ENCODE measurements at places on chromosomes 1 and 21.

- no peak for DNase-seq
These were observed 135.3 kb upstream of the EDN2 start for GRCh38 chr1:41619511-41620364.

DNA sequence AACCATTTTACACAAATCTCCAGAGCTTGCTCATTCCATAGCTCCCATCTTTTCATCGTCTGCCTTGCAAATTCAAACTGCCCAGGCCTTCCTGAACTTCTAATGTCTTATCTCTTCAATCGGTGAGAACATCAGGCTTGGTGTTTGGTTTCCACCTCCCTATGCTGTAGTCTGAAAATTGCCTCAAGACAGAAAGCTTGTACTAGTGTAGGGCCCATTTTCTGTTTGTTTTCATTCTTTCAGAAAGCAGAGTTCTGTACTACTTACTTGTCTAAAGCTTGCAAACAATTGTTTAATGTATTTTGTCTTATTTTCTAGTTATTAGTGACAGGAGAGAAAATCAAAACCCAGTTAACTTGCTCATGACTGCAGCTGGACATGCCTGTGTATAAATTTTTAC, 16.8 kb downstream of the HOOK1 start:
- no peak for DNase-seq

- DNase-seq, result no peak
These were observed 586 bp downstream of the CHI3L2 start for GRCh38 chr1:111227851-111228747.

DNA sequence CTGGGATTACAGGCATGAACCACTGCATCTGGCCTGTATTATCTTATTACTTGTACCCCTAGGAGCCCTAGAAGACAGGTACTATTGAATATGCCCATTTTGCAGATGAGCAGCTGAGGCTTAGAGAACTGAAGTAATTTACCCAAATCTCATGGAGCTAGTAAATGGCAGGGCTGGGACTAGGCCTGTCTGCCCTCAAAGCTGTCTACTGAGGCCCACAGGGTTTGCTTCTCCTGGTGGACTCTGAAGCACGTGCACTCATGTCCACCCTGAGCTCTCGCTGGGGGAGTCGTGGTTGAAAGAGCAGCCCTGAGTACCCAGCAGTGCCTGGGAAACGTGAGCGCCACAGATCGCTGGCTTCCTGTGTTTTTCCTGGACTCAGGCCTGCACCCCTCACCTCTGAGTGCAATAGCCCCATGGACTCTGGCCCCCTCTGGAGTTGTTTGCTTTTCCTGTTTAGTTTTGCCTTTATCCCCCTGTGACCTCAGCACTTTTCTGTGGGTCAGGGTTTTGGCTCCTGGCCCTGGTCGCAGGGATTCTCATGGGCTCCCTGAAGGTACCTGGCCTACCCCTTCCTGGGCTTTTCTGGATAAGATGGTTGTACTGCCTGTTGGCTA, 52.4 kb downstream of the ARHGEF10L start:
- no peak for DNase-seq

DNA sequence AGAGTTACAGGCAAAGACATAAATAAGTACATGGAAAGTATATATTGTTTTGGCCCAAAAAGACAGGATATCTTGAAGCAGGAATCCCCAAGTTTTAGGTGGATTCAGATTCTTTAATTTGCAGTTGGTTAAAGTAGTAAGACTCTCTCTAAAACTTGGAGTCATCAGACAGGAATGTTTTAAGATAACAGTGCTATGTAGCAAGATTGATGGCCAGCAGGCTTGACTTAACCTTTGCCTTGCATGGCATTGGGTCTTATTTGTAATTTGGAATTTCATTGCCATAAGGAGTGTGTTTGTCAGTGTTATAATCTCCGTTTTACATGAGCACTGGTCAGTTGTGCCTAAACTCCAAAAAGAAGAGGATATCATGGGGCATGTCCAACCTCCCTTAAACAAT, 727.6 kb upstream of the CHRM3 start:
- DNase-seq, result no peak

DNA sequence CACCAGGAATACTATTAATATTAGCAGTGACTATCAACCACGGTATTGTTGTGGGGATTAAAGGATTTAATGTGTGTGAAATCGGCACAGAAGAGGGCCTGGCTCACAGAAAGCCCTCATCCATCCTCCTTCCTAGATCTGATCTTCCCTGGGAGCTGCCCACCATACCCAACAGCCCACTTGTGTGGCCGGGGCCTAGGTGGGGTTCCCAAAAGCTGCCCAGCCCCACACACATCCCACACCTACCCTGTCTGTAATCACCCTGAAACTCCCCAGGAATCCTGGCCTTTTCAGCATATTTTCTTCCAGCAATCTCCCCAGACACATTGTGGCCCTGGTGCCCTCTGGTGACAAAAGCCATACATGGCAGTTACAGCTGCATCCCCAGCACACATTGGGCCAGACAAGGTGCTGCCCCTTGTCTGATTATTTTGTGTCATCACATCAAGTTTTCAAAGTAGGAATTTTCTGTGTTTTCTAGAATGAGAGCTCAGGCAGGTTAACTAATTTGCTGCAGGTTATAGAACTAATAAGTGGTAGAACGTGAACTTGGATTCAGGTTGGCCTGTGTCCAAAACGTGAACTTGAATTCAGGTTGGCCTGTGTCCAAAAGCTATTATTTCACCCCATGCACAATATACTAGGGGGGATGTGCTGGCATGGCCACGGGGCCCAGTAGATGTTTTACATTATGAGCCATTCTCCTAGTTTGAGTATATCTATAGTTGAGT, 5.3 kb upstream of the SLC6A9 start:
- peak; percentile 39 for DNase-seq

DNA sequence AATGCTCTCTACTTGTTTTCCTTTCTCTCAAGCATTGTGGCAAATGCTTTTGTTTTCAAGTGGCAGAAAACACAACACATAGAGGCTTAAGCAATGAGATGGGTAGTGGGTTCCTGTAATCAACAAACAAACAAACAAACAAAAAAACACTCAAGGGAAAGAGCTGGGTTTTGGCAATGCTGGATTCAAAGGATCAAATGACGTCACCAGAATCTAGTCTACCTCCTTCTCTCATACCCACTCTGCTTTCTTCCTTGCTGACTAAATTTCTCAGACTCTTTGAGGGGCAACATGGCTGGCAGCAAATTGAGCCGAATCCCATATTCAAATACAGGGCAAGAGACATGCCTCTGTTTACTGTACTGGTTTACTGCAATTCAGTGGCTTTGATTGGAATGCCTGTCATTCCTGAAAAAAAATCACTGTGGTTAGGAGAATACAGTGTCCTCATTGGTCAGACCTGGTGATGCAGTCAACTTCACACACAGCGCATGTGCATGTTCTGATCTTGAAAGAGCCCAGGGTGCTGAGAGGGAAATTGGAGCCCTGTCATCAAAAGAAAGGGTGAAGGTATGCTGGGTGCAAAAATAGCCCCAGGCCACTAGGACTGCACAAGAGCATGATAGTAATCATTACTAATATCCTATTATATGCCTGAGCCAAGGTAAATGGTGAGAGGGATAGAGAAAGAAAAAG, 356.2 kb downstream of the KCTD3 start:
- no peak for DNase-seq

DNA sequence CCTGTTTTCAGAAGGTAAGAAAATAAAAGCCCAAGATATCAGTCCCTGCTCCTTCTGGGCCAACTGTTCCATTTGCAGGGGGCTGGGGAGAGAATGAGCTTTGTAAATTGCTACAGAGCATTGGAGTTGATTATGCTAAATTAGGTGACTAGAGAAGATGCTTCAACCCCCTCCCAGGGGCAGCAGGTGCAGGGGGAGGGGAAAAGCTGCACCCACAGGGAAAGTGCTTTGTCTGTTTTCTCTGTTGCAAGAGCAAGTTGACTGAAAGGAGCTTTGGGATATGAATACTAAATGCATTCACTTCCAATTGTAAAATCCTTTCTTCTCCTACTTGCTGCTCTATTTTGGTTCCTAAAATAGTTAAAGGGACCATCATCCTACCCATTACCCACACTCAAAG, 16.5 kb upstream of the PIGM start:
- no peak for DNase-seq

DNA sequence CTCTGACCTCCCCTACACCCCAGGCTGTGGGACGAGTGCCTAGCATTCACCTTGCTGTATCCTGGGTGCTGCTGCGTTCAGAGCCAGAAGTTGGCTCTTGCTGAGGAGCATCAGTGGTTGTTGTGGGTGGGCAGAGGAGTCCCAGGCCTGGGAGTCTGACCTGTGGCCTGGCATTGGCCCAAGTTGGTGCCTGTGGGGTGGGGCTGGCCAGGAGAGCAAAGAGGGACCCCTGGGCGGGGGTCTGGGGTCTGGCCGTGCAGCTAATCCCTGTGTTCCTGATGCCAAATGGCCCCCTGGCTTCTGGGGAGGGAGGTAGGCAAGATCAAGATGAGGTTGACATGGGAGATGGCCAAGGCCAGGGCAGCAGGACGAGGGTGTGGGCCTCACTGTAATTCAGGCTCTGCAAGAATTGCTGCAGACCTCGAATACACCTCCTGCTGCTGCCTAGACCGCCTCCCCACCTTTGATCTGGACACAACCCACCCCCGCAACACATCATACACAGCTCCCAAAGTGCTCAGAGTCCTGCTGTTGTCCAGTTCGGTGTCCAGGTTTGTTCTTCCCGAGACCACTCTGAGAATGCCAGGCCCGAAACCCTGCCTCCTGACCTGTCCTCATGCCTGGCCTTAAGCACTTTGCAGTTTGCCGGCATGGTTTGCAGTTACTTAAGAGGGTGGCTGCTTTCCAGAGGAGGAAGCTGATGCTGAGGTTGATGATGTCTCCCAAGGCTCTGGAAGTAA, 28.7 kb downstream of the CDK18 start:
- DNase-seq, result no peak

GRCh38 chr1:162386292-162387225, 5.0 kb downstream of the C1orf226 start:
- no peak for DNase-seq

- no peak for DNase-seq
These were observed 39.4 kb upstream of the UHMK1 start for GRCh38 chr1:162458236-162458635.

DNA sequence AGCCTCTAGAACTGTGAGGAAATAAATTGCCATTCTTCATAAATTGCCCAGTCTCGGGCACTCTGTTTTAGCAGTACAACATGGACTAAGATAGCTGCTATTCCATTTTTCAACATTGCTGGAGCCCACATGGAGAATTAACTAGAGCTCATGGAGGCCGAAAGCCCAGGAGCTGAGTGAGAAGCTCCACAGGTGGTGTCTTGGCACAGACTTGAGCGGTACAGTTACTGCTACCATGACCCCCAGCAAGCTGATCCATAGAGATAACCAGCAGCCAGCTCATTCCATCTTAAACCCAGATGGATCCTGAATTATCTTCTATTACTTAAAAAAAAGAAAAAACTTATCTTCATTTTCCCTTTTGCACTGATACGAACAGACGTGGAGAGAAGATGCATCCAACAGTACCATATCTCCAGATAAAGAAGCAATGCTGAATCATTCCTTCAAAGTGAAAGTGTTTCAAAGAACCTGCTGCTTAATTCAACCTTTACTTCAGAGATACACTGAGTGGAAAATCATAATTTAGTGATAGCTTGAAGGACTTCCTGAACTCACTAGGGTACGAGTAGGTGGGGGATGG, 115.1 kb downstream of the SETD4 start:
- no peak for DNase-seq

GRCh38 chr1:59804301-59804700, 10.4 kb upstream of the HOOK1 start:
- no peak for DNase-seq

DNA sequence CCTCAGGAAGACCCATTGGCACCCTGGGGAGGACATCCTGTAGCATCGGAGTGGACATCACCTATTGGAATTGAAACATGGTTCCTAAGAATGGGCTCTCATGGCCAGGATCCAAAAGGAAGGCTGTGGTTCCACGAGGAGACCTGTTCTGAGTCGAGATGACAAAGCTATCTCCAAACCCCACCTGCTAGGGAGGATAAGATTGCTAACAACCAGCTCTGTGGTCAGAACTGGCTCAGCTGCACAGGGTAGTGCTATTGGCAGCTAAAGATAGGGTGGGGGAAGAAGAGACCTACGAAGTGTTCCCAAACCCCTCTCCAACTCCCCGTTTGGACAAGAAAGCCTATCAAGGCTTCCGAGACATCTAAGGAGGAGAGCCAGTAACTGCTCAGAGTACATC, 17.7 kb upstream of the C8B start:
- DNase-seq, result no peak

DNA sequence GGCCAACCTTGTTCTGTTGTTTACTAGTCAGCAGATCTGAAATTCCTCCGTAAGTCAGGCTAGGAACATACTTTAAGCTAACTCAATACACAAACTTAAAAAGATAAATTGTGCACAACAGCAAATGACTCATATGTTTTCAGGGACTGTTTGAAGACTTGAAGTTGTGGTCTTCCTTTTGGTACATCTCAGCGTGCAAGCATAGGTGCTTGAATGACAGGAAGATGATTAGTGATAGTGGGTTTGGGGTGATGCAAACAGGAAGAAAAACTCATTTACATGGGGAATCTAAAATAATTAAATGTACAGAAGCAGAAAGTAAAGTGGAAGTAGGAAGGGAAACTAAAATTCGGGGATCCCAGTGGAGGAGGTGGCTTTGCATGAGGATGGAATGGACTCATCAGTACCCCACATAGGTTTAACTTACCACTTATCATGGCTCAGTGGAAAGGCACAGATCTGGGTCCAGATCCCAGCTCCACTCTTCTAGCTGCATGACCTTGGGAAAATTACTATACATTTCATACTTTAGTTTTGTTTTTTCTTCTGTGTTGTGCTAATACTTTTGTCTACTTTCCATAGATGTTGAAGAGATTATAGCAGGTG, 122.3 kb downstream of the XCL2 start:
- no peak for DNase-seq

GRCh38 chr1:77830946-77831345, 51.5 kb downstream of the MIGA1 start:
- no peak for DNase-seq

GRCh38 chr1:49190138-49190537, 413.4 kb upstream of the BEND5 start:
- no peak for DNase-seq

DNA sequence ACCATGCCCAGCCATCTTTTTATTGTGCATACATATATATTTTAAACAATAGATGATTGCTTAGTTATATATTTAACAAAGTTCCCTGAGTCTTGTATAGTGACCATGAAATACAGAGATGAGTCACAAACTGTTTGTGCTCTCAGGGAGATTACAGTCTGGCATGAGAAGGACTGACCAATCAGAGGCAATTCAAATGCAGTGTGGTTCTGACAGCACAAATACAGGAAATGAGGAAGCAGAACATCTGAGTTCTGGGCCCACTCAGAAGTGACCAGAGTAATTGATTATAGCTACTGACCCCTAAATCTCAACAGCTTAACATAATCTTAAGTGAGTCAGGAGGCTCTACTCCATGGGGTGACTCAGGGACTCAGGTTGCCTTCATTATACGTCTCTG, 534.5 kb downstream of the OMA1 start:
- DNase-seq, result no peak
